ENCODE measurements at places on chromosomes 6 and 20.

DNA sequence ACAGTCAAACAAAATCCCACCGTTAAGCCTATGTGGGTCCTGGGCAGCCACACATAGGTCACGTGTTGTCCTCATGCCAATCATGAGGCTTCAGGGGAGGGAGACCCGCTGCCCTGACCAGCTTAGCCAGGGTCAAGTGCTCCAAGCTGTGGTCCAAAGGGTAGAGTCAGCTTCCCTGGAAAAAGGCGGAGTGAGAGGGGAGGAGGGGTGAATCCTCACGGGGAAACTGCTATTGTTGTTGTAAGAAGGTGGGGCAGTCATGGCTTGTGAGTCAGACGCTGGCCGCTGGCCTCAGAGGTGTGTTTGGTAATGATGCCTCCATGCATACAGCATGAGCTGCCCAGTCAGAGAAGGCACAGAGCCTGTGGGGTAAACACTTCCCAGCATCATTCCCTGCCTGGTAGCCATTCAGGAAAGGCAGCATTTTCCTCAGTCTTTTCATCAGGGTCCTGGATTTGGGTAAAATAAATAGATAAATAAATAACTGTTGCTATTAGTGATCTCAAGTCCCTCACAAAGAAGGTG is 8.7 kb downstream of the CST3 start:
- DNase-seq = peak; percentile 9

GRCh38 chr20:6142348-6142993 is 19.6 kb upstream of the FERMT1 start:
- peak; percentile 78 for DNase-seq

DNA sequence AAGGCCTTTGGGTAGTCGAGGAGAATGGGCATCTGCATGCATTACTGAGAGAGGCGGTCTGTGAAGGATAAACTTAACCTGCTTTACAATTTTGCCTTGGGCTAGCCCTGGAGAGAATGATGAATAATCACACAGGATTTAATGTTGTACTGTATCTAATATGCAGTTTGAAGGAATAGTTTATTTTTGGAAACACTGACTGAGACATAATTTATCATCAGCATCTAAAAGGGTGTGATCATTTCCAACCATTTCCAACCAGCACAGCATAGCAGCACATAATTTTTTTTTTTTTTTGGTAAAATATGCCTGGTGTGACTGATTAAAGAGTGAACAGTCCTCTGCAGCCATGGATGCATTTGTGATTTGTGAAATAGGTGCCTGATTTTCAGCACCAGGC is 519.5 kb downstream of the PHF3 start:
- peak; percentile 12 for DNase-seq

DNA sequence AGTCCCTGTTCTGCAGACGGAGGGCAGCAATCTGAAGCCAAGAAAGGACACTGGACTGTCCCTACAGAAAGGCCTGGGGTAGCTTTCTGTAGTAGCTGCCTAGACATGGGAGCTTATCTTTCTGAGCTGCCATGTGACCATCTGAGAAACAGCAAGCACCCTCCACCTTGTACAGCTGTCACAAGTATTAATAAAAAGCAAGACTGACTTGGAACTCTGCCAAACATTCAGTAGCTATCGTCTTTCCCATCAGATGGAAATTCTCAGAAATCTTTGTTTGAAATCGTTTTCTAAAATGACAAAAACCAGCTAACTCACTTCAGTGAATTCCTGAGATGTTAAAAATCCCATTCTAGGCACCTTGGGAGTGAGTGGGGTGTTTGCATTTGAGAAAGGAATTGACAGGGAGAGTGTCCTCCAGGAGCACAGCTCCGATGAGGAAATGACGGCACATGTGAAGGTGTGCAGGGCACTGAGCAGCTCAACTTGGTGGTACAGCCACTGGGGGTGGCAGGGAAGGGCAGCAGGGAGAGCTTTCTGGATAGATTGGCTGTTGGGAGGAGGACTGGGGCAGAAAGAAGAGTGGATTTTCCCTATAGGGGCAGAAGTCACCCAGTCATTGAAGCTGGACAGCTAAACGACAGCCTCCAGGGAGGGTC is 24.5 kb downstream of the ACSS1 start:
- peak; percentile 55 for DNase-seq

DNA sequence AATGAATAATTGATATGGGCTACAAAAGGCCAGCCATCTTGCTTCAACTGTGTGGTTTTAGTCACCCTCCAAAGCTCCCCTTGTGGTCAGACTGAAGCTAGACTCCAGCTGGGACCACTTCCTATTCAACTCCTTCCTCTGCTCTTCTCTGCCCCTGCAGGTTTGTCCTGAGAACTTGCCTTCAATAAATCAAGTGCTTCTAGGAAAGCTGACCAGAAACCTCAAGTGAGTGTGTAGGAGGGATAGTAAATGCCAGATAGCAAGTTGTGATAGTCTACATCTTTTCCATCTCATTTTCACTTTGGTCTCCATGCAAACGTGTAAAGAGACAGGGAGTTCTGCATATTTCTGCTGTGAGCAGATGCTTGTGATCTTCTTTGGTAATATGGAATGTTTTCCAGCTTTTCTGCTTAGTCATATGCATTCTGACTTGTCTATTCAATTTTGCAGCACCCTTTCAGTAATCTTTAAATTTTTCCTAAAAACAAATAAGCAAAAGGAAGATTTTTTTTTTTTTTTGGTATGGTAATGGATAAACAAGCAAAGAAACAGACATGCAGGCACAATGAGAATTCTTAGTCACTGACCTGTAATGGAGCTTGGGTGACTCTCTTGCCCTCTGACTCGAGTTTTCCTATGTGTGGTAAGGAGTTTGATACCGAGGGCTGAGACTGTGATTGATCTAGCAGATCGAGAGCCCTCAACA is 201.3 kb upstream of the BTBD3 start:
- DNase-seq = peak; percentile 88

DNA sequence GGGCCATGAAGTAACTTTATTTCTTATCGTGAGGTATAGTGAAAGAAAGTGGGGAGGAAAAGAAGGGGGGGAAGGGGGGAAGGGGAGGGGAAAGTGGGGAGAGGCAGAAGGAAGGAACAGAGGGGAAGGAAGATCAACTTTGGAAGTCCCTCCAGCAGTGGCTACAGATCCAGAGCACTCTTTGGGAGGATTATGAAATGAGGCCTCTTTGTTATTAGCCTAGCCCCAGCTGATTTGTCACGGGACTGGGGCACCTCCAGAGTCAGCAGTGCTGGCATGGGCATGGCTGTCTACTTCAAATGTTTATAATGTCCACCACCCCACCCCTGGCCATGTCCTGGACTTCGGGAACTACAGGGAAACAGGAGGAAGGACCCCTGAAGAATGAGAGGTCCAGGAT is 7.6 kb downstream of the MOCS1 start:
- DNase-seq = no peak

- DNase-seq = no peak
Measured at GRCh38 chr6:119270545-119270944, 79.0 kb downstream of the MAN1A1 start.

All from NCI-H69 (cell line).